CD14-positive monocyte (primary cell): ENCODE measurements at places on chromosomes 1 and 21.

DNA sequence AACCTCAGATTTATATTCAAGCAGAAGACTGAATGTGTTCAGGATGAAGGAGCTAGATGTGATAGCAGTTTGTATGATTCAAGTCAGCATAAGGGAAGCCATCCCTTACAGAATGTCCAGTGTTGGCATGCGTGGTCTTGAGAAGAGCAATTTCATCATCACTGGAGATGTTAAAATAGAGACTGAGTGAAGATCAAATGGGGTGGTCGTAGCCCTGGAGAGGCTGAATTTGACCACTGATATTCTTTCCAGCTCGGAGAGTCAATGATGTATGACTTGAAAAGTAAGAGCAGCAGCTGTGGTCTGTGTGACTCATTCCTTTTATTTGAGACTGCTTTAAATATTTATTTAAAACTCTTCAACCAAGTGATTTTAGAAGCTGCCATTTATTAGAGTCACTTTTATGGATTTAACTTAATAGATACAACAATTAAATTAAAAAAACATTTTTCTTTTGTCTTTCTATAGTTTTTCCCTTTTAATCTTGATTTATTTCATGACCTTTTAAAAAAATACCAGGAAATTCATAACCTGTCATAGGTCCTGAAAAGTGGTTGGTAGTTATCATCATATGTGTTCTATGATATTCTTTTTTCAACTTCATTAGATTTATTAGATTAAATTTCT lies 15.5 kb downstream of the FMN2 start:
- no peak for DNase-seq

- peak; percentile 57 for DNase-seq
These were observed 24.3 kb downstream of the VAV3 start for GRCh38 chr1:107940701-107941100.

- DNase-seq, result no peak
These were observed 23.6 kb upstream of the DDX59 start for GRCh38 chr1:200693327-200693726.

DNA sequence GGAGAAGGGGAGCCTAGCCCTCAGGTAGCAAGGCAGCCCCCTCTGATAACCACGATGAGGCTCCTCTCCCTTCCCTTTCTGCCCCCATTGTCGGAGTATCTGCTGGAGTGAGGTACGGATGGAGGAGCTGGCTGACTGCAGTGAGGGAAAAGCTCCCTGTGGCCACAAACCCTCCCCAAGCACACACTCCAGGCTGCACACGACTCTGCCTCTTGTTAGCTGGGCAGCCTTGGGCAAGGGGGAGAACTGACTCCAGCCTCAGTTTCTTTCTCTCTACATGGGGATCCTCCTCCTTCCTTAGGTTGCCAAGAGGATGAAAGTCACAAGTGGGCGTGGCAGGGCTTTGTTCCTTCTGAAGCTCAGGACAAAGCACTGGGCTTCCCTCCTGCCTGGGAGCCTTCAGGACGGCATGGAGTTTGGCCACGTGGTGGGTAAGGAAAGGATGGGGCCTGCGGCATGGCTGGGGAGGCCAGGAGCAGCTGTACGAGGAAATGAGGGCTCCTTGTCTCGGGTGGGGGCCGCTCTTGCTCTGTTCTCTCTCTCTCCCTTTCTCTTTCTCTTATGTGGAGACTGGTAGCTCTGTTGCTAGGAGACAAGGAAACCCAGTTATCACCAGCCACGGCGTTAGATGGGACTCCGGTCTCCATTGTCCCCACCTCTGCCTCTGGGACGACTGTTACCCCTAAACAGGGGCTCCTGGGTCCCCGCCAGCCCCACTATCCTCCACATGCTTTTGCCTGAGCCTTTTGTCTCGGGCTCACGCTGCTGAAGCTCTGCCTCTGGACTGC lies 39.7 kb downstream of the LRP8 start:
- no peak for DNase-seq

DNA sequence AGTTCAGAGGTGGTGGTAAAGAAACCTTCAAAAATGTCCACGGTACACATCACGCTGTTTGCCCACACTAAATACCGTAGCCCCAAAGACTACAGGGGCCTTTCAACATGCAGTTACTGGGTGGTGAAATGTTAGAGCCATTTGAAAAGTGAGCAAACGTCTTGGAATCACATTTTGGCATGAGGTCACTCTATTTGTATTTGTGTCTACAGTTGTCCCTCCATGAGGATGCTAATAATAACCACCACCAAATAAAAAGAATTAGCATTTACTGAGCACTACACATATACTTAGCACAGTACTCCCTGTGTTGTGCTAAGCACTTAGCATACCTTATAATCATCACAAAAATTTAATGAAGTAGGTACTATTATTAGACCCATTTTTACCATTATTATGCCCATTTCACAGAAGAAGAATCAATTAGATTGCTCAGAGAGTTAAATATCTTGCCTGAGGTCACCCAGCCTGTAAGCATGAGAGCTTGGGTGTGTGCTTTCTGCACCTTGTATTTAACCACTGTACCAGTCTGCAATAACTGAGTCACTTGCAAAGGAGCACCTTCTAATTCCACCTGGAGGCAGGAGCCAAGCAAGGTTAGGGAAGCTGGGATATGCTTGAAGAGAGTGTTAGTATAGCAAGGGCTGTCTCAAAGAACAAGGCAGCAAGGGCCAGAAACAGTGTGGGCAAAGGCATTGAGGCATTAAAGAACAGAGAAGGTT lies 57.4 kb downstream of the DNTTIP2 start:
- DNase-seq, result no peak

DNA sequence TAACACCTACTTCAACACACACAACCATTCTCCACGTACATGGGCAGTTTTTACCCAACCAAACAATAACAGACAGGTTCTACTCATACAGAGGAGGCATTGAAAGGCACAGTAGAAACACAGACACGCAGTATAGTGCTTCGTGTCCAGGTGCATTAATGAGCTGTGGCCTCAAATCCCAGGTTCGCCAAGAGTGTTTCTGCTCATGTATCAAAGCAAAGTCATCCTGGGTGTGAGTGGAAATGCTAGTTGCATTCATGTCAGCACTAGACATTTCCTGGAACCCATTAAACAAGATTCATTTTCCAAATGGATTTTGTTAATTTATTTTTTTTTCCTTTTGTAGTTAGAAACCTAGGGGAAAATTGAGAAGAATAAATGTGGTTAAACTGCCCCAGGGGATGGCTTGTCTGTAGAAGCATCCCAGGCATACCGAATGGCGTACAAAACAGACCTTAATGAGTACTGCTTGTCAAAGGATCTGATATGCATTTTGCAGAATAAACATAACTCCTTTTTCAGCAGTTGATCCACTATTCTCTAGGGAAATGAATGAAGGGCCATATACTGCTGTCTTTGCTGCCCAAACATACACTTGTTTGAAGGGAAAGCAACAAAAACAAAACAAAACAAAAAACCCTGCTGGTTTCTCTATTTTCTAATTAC lies 298.6 kb upstream of the ST6GALNAC5 start:
- no peak for DNase-seq

GRCh38 chr1:22739648-22740385 lies 29.2 kb downstream of the EPHB2 start:
- DNase-seq, result peak; percentile 58

DNA sequence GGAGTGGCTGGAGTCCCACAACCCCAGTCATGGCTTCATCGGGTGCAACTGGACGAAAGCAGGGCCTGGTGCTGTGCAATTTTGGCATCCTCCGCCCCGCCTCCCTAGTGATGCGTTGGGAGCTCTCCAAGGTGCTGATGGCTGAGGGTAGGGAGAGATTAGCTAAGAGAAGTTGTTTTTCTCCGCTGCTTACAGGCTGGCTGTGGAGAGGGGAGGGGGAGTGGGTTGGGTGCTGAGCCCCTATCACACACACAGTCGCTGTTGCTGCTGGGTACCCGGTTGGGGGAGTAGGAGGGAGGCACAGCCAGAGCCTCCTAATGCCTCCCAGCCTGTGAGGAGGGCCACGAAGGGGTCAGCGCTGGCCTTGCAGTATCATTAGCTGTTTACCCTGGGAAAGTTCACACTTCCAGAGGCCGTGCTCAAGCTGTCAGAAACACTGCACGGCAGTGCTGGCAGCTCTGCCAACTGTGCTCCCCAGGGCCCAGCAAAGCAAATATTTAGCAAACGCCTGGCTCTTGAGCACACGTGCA lies 110.0 kb downstream of the GRIK3 start:
- no peak for DNase-seq

- no peak for DNase-seq
These were observed 82.9 kb downstream of the ITPKB start for GRCh38 chr1:226656201-226656600.

GRCh38 chr21:30561264-30561895 lies at the start of gene KRTAP19-7:
TSS of gene KRTAP19-7 (minus strand) at chr21:30561314. CDS start at chr21:30561289, 25 bp downstream.
- no peak for DNase-seq

DNA sequence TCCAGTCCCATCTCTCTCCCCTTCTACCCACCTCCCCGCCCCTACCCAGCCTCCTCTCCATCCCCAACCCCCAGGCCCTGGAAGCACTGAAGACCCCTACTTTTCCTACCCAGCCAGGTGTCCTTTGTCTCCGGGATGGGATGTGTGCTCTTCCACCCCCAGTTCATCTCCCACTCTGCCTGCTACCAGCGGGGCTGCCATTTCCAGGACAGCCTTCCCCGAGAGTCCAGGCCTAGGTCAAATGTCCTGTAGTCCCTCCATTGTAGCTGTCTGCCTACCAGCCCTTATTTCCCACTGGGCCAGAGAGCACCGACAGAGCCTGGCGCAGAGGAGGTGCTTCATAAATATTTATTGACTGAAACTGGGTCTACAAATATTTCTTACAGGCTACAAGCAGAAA lies 72.0 kb upstream of the TLR5 start:
- no peak for DNase-seq

DNA sequence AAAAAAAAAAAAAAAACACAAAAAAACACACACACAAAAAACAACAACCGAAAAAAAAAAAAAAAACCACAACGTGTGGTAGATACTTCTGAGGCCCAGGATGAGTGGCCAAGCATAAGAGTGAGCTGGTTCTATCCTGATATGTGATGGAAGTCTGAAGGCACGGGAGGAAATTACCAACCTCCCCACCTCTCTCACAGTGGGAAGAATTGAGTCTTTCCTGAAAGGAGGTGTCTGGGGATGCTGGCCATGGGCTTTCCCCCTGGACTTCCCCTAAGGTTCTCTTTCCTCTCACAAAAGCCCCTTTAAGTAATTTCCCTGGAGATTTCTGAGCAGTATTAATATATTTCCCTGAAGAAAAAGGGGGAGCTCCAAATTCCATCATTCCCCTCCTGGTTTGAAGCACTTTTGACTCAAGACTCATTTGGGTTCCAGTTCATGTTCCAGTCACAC lies 5.2 kb downstream of the TMCC2 start:
- no peak for DNase-seq

DNA sequence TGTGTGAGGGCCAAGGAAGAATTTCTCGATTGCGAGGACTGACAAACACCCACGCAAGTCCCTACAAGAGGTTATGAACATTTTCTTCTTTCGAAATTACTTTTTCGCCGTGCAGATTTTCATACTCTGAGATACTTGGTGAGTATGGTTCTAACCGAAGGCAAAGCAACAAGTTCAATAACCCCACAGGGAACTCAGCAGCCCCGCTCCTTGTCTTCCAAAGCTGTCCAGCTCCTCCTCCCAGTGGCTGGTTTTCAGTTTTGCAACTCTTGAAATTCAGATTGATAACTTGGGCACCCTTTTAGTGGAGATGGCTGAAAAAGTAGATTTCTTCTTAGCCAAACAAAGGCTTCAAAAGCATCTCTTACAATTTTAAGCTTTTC lies 154.4 kb downstream of the SETD4 start:
- DNase-seq, result no peak

- DNase-seq, result no peak
These were observed 768.0 kb upstream of the TMPRSS15 start for GRCh38 chr21:19171585-19171984.

GRCh38 chr1:94776474-94776873 lies 43.7 kb upstream of the SLC44A3 start:
- DNase-seq, result no peak

- DNase-seq, result peak; percentile 22
These were observed 210.3 kb downstream of the SLC35F3 start for GRCh38 chr1:234114648-234115307.

- DNase-seq, result peak; percentile 27
These were observed 29.3 kb downstream of the CAMK1G start for GRCh38 chr1:209612646-209613399.

- DNase-seq, result no peak
These were observed 23.1 kb upstream of the ADGRB2 start for GRCh38 chr1:31787261-31787660.

DNA sequence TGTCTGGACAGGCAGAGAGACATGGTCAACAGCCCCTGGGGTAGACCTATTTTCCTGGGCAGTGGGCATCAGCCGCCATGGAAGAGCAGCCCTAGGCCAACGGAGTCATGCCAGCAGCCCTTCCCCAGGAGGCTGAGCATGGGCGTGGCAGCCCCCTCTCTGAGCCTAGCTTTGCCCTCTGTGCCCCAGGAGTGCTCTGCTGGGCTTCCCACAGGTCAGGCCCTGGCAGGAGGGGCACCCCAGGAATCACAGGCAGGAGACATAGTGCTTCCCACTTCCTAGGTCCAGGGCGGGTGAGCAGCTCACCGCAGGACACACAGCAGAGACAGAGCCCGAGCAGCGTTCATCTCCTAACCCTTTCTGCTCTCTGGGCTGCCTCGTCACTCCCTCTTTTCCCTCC lies 132.8 kb downstream of the GLIS1 start:
- no peak for DNase-seq

DNA sequence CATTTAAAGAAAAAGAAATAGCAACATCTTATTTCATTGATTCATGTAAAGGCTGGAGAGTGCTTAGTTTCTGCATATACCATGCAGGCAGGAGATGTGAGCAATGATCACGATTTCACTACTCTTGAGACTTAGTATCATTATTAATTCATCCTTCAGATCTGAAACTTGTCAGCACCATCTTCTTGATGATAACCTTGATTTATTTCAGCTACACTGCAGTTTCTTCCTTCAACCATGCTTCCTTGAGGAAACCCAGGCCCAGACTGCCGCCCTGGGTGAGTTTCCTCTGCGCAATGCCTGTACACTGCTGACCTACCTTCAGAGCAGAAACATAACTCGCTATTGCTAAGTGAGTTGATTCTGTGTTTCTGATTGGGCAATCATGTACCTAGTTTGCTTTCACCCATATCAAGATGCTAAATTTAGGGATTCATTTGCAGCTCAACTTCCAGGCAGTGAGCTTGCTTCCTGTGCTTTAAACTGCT lies 13.5 kb upstream of the BCL10 start:
- no peak for DNase-seq
